ENCODE measurements at places on chromosomes 1 and 21.

- no peak for DNase-seq
These were observed 93.0 kb upstream of the DUSP10 start for GRCh38 chr1:221834698-221835513.

- DNase-seq = no peak
These were observed 9.3 kb upstream of the FCAMR start for GRCh38 chr1:206979379-206980043.

DNA sequence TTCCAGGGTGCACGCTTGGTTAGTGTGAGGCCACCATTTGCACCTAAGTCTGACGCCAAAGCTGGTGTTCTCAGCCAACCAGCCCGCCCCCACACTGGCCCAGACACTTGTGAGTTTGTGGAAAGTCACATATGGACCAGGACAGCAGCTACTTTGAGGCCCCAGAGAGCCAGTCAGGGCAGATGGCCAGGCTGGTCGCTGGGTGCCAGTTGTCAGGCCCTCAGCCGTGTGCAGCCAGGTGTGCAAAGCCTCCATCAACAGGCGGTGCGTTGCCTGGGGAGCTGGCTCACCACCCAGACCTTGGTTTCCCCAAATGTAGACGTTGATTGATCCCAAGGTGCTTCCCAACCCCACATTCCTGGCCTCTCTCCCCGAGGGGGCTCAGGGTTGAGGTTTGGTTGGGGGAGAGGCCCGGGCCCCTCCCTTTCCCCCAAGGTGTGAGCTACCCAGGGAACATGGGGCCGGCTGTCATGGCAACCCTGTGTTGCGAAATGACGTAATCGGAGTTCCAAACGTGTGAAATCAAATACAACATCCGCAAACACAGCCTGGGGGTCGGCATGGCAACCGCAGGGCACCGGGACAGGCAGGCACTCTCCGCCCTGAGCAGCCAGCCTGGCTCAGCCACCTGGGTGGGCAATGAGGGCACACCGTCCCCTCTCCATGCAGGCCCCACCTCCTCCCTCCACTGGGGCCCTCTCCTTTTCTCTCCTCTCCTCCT lies 42.2 kb upstream of the WNT4 start:
- no peak for DNase-seq

GRCh38 chr1:147853391-147853790 lies 49.2 kb upstream of the GJA8 start:
- no peak for DNase-seq

DNA sequence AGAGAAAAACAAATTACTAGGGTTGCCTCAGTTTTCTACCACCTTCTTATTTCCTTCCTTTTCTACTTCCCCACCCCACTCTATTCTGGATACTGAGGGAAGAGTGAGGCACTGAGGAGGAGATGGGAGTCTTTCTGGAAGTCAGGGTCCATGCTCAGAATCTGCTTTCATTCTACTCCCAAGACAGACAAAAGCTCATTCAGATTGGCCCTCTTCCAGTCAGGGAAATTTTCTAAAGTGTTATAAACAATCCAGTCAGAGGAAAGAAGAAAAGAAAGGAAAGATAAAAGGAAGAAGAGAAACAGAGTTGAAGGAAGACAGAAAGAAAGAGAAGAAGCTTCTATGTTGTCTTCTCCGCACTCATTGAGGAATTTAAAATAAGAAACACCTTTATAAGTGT lies 228.6 kb downstream of the COP1 start:
- DNase-seq = no peak

GRCh38 chr1:195898924-195899323 lies 709.3 kb downstream of the KCNT2 start:
- no peak for DNase-seq

- DNase-seq = no peak
These were observed 94.0 kb downstream of the ST6GALNAC5 start for GRCh38 chr1:76961181-76961819.

- no peak for DNase-seq
These were observed 10.2 kb upstream of the ATP13A2 start for GRCh38 chr1:17021896-17022295.

DNA sequence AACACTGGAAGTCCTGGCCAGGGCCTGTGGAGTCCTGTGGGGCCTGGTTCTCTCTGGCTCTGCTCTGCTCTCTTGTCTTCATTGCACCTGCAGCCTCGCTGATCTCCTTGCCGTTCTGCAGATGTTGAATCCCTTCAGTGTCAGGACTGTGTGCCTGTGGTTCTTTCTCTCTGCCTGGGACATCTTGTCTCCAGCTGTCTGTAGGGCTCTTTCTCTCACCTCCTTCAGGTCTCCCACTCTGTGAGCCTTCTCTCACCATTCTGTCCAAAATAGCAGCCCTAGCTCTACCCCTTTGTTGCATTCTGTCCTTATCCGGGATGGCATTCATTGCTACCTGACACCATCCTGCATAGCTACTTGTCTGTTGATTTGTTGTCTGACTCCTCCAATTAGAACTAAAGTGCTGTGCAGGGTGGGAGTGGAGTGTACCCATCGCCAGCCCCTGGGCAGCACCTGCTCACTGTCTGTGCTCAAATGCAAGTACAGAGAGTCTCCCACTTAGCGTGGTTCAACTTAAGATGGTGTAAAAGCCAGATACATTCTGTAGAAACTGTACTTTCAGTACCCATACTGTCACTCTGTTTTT lies 8.9 kb downstream of the PGBD2 start:
- no peak for DNase-seq

GRCh38 chr1:165650981-165651625 lies 20.1 kb downstream of the MGST3 start:
- no peak for DNase-seq

DNA sequence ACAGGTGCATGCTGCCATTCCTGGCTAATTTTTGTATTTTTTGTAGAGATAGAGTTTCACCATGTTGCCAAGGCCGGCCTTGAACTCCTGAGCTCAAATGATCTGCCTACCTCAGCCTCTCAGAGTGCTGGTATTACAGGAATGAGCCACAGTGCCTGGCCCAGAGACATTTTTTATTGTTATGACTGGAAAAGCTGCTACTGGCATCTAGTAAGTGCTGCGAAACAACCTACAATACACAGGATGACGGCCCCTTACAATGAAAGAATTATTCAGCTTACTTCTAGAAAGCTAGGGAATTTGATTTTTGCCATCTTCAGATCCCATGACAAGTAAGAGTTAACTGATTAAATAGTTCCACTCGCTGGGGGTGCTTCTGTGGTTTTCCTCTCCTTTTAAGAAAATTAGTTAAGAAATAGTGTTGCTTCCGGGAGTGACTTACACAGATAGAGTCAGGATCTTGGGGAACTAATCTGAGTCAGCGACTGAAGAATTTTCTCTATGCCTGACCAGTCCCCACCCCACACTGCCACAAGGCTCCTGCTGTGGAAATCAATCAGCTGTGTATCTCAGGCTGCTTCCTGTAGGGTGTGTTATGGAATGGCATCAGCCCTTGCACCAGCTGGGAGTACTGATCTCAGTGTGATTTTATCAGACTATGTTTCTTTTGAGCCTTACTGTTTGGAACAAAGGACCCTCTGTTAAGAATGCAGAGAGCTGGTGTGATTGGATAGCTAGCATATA lies 93.0 kb upstream of the BMP8A start:
- no peak for DNase-seq

GRCh38 chr1:97108179-97108578 lies 386.6 kb downstream of the PTBP2 start:
- no peak for DNase-seq

DNA sequence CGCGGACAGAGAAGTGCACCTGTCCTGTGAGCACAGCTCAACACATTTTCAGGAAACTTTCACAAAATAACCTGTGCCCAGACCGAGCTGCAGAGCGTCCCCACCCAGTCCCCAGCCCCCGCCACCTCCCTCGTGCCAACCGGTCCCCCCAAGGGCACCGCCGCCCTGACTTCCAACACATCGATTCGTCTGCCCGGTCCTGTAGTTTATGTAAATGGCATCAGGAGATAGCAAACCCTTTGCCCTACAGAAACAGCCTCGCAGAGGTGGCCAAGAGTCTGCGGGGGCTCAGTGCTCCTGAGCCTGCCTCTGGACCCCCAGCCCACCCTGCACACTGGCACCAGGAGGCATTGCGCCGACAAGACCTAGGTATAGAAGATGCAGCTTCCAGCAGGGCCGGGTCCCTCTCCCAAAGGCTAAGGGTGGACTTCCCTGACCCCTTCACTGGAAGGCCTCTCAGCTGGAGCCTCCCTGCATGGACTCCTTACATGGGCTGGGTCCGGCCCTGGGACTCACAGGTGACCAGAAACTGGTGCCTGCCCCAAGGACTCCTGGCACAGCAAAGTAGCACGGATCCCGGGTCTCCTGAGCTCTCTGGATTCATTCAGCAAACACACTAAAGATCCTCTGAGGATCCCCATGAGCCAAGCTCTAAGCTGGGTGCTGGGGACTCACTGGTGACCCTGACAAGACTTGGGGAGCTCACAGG lies 6.6 kb upstream of the PLEKHG5 start:
- DNase-seq = no peak

GRCh38 chr1:91913018-91913417 lies 27.1 kb upstream of the TGFBR3 start:
- DNase-seq = no peak

- no peak for DNase-seq
These were observed 158.9 kb upstream of the COA6 start for GRCh38 chr1:234214129-234214910.

GRCh38 chr1:158077411-158078256 lies 84.2 kb downstream of the KIRREL1 start:
- no peak for DNase-seq

- no peak for DNase-seq
These were observed 16.2 kb downstream of the PLEKHO1 start for GRCh38 chr1:150165622-150166612.

GRCh38 chr1:62833529-62833928 lies 49.6 kb downstream of the ATG4C start:
- no peak for DNase-seq

DNA sequence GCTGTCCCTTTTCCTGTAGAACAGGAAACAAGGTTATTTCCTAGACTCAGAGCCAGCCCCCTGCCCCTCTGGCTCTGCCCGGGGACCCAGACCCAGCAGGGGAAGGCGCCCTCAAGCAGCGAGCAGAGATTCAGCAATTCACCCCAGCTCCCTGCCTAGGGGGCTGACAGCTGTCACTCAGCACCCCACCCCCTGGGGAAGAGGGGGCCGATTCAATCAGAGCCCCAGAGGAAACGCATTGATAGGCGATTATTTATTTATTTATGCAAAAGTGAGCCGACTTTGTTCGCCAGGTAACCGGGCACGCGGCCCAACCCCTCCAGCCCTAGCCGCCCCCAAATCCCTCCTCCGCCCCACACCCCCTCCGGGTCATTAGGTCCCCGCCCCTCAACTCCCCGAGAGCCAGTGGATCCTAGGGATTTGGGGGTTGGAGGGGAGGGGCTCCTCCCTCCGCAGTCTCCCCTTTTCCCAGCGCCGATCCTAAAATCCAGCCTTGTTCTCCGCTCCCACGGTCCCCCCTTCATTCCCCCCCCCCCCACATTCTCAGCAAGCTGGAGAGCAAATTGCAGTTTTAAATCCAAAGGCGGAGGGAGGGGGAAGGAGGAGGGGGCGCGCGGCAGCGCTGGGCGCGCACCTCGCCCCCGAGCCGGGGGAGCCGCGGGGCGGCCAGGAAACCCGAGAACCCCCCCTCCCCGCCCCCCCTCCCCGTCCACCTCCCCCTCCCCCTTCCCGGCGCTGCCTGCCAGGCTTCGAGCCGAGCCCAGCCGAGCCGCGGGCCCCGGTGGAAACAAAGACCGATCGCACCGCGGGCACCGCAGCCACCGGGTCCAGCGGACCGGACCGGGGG lies 1.3 kb downstream of the AHDC1 start:
- DNase-seq = no peak

- DNase-seq = no peak
These were observed 4.7 kb downstream of the RGS8 start for GRCh38 chr1:182679684-182680083.

- DNase-seq = peak; percentile 35
These were observed 8.2 kb downstream of the ADORA1 start for GRCh38 chr1:203135636-203136305.

DNA sequence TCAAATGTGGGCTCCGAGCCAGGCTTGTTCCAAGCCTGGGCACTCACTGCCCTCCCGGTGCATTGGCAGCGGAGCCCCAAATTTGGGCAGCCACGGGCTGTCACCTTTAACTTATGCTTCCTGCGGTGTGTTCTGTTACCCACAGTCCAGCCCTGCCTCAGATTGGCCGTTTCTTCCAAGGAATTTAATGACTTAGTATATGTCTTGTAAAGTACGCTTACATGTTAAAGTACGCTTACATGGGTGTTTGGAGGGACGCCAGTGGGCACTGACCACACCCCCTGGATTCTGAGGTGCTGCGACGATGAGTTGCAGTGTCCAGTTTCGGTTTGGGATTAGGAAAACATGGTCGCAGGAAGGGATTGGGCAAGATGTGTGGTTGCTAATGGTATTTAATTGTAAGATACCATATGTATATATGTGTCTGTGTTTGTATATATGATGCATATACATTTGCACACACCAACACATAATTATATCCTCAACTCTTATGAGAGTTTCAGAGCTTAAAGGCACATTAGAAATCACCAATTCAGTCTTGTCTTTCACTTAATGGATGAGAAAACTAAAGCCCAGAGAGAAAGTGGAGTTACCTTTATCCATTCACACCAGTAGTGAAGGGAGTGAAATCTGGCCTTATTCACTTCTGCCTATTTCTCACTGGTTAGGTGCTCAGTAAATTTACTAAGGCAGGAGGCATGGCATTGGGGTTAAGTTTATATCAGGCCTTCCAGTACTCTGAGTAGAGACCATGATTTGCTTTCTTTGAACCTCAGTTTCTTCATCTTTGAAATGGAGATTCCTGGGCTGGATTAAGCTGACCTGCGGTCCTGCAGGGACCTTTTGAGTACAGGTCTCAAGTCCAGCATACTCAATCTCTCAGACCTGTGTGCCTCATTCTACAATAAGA lies 1.0 kb downstream of the SMYD2 start:
- DNase-seq = no peak

GRCh38 chr1:65724151-65724550 lies 68.5 kb upstream of the PDE4B start:
- DNase-seq = no peak

DNA sequence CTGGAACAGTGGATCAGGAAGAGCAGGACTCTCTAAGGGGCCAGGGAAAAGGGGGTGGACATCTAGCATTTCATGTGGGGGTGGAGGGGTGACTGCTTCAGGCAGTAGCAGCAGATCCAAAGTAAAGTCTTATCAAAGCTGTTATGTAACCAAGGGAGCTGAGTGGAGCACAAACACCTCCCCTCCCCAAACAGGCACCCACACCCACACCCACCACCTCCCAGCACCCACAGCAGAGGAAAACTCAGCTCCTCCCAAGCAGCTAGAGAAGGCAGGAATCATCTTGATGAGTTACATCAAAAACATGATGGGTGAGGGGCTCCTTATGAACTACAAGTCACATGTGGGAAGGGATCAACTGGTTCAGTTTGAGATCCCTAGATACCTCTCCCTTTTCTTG lies 6.0 kb downstream of the DLGAP3 start:
- no peak for DNase-seq

DNA sequence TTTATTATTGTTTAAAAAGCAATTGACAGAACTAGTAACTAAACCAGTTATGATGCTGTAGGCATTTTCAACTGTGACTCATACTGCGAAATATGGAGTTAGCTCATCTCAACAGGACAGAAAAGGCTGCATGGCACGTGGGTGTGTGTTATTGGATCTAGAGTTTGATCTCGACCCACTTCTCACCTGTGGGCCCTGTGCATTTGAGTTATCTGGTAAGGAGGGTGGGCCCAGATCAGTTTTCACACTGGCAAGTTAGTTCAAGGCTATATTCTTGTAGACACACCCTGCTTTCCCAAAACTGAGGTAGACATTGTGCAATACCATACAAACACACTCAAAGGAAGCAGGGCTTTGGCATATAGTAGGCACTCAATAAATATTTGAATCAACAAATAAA lies 71.3 kb upstream of the PRDX6 start:
- no peak for DNase-seq

- no peak for DNase-seq
These were observed 4.8 kb downstream of the ACP6 start for GRCh38 chr1:147665521-147665920.

Measured in NK-92 treated with Interleukin-12 subunit alpha and Interleukin-12 subunit beta, amount 100 ng/mL, for 24 hours (cell line).